ENCODE measurements at places on chromosomes 12 and 14.

GRCh38 chr14:105043641-105044040, 21.6 kb downstream of the GPR132 start:
- no peak for DNase-seq

DNA sequence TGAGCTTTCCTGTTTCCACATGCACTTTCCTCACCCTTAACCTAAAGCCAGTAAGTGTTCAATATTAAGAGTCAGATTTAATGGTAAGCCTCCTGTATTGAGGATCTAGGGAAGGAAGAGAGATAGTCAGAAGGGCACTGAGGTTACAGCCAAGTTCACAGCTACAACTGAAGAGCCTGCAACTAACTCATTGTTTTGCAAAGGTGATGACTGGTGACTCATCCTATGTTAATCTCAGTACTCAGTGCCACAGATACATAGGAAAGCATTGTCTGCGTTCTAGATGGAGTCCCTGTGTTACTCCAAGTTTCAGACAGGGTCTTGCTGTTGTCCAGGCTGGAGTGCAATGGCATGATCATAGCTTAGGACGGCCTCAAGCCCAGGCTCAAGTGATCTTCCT, 157.0 kb upstream of the RBM19 start:
- no peak for DNase-seq

DNA sequence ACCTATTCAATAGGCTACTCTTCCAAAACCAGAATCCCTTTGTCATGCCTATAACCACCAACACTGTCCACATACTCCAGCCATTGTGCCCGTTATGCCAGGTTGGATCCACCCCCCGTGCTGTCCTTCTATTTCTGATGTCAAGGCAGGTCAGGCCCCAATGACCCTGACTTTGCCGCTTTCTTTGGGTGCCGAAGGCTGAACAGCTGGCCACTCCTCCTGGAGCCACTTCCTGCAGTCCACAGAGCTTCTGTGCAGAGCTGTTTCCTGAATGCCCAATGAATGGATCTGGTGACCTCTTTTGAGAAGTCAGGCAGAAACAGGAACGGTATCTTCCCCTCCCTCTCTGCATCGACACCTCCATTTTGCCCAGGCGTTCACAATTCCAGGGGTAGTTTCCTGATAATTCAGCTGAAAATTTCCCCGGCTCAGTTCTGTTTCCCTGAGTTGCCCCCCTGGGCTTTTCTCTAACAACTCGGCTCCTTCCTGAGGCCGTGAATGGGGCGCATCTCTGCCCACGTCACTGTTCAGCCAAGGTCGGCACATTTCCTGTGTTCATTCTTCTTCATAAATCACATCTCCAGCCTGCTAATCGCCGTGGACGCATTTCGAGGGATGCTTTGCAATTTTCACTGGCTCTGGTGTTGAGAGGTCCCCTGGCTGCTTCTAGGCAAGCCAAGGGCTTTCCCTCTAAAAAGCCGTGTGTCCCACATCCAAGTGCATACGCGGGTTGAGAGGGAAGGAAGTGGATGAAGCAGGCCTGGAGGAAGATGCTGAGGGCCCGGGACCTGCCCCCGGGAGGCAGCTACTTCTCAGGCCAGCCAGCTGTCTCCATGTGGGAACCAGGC, 86.5 kb downstream of the PAPOLA start:
- no peak for DNase-seq

GRCh38 chr12:68780731-68781130, 27.2 kb upstream of the MDM2 start:
- DNase-seq = no peak

DNA sequence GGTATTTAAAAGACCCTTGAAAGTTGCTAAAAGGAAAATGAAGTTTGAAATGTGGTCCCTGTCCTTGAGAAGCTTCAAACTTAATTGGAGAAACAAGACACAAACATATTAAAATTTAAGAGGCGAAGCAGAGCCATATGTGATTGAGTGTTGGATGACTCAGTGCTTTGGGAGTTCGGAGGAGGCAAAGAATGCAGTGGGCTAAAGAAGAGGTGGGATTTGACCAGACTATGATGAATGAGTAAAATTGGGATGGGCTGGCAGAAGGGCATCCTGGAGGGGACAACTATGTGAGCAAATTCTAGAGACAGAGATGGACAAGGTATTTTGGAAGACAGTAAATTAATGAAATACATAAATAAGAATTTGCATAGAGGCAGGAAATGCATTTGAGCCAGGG, 358.6 kb downstream of the EGLN3 start:
- no peak for DNase-seq

- no peak for DNase-seq
Measured at GRCh38 chr12:57204454-57204853, 12.1 kb upstream of the NXPH4 start.

DNA sequence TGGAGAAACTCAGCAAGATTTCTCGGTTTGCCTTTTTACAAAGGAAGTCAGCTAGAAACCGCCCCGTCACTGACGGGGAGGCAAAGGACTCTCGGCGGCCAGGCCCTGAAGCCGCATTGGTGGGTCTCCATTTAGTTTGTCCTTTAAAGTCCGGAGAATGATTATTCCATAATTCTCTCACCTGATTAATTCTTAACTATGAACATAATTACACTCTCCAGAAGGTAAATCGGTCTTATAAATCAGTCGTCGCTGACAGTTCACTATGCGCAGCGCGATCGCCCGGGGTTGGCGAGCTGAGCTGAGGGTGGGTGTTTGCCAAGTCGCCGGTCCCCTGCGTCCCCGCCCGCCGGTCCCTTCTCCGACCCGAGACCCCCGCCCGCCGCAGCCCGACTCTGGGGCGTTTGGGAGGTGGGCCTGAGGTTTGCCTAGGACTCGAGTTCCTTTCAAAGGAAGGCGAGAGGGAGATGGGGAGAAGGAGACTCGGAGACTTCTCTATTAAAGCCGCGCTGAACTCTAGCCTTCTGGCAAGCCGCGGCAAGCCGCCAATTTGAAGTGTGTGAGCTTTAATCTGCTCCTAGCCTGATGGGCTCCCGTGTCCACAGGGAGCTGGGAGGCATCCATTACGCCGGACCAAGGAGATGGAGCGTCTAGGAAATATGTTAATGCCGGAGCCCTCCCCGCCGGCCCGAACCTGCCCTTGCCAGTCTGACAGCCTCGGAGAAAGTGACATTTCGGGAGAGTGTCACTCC, 392.9 kb downstream of the NOVA1 start:
- DNase-seq = peak; percentile 18

DNA sequence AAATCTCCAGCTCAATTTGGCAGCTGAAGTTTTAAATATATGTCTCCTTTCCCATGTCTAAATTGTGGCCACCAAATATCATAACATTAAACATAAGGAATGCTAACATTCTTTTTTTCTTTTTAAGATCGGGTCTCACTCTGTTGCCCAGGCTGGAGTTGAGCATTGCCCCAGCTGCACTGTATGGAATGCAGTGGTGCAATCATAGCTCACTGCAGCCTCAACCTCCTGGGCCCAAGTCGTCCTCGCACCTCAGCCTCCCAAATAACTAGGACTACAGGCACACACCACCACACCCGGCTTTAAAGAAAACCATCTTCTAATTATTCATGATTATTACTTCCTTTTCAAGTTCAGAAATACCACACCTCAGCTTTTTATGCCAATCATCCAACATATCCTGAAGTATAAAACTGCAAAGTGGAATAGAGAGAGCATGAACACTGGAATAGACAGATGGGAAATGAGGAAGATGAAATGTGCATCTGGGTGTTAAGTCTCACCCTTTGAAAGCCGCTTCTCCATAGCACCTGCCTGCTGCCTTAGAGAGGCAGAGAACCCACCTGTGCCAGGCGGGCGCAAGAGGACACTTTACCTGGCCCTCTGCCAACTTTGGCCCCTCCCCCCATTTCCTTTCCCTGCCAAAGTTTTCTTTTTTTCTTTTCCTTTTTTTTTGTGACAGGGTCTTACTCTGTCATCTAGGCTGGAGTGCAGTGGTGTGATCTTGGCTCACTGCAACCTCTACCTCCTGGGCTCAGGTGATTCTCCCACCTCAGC, 2.8 kb upstream of the EML1 start:
- DNase-seq = no peak

DNA sequence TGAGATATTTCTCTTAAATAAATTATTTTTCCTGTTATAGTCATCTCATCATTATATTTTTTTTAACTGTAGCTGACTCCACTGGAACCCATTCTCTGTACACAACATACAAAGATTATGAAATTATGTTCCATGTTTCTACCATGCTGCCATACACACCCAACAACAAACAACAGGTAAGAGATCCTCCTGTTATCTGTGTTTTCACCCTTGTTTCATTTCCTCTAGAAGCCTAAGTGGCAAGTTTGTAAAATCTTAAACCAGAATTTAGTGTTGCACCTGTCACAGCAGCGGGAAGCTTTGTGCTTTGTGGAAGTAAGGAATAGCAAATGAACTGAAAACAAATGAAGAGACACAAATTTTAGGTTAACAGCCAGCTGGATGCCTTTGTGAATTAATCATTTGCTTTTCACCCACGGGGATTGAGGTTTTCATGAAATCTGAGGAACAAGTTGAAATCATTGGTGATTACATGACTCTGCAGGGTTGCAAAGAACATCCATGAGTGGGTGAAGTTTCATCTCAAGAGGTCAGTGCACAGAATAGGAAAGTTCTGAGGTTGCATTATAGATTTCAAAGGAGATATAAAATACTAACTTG, 273.9 kb upstream of the RGS6 start:
- no peak for DNase-seq

- no peak for DNase-seq
Measured at GRCh38 chr14:50871914-50872732, at the start of gene ABHD12B. Gene ABHD12B (plus strand): TSS chr14:50872053. CDS start chr14:50872175, 122 bp downstream.

GRCh38 chr14:36901861-36902260, 240.2 kb downstream of the PAX9 start:
- DNase-seq = no peak

- no peak for DNase-seq
Measured at GRCh38 chr12:24948420-24948756, 513 bp downstream of the BCAT1 start.

DNA sequence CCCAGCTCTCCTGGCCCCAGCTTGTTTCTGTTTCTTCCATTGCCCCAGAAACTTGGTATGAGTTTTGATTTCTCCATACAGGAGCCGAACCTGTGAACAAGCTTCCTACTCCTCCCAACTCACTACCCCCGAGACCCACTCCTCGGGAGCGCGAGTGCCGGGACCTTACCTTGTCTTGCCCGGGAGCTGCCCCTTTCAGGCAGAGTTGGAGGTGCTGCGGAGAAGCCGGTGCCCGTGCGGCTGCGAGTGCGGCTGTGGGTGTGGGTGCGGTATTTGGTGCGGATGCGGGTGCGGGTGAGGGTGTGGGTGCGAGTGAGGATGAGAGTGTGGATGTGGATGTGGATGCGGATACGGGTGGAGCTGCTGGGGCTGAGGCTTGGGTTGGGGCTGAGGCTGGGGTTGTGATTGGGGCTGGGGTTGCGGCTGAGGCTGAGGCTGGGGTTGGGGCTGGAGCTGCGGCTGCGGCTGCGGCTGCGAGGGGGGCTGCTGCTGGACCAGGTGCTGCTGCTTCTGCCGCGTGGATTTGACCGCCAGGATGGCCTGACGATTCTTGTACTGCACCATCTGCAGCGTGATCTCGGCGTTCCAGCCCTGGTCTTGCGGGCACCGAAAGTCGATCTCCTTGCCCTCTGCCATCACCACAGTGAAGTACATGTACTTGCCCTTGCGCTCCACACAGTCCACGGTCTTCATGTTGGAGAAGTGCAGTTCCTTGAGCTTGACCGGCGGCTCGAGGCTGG, 1.1 kb downstream of the PHLDA1 start:
- DNase-seq = peak; percentile 24

DNA sequence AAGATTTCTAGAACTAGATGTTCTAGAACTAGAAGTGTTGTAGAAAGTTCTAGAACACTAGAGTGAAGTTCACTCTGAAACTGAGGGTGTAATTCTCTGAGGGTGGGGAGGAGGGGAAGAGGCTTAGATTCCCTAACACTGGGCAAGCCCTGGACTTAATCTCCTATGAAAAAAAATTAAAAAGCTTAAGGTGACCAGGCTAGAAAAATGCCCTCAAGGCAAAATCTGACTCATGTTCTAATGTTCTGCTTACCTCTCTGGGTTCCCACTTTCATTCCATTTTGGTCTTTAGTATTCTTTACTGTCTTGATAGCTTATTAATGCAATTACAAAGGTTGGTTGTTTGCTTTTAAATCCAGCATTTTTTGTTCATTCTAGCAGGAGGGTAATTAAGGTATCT, 101.5 kb downstream of the KICS2 start:
- DNase-seq = no peak

DNA sequence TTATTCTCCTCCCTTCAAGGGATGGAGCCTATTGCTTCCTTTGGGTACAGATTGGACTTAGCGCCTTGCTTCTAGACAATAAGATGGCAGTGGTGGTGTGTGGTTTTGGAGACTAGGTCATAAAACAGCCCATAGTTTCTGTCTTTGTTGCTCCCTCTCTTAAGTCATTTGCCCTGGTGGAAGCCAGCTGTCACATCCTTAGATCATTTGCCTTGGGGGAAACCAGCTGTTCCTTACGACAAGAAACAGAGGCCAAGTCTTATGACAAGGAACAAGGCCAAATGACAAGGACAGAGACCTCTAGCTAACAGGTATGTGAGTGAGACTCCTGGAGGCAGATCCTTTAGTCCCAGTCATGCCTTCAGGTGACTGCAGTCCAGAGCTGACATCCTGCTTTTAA, 9.2 kb upstream of the PALS1 start:
- DNase-seq = no peak

DNA sequence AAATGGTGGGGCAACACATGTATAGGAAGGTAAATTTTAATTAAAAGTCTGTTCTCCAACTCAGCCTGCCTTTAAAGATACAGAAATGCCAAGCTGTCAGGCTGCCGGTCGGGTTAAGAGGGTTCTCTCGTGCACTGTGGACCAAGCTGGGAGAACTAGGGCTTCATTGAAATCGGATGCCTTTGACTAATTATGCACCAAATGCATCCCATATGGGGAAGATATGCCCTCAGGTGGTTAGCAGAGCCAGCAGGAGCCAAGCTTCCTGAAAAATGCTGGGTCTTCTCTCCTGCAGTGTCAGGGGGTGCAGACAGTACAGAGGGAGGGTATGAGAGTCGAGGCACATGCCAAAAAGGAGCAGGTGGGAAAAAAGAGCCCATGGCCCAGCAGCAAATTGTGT, 236.1 kb downstream of the CACNA1C start:
- no peak for DNase-seq

GRCh38 chr14:68774771-68775613, 17.9 kb downstream of the ZFP36L1 start:
- DNase-seq = no peak

GRCh38 chr12:118424884-118425283, 48.5 kb downstream of the SUDS3 start:
- DNase-seq = no peak

DNA sequence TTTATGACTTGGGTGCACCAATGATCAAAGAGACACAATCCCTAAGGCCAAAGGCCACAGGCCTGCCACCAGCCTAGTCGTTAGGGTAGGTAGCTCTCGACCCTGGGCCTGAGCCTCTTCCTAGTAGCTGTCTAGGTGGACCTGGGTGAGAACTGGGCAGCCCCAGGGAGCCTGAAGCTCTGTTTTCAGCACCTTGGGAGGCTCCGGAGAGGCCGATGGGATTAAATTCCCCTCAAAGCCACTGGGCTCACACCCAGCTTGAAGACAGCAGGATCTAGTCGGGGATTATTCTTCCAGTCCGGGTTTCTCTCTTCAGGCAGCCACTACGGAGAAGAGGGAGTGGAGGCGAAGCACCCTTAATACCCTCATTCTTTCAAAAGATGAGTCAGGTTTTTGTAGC, 79.8 kb downstream of the TMEM260 start:
- no peak for DNase-seq
